ENCODE measurements at places on chromosomes 2 and 18. TPM values are rescaled to one million over a fixed set of nuclear protein-coding genes. Genes with fewer than 3 reads are reported as not detected.

DNA sequence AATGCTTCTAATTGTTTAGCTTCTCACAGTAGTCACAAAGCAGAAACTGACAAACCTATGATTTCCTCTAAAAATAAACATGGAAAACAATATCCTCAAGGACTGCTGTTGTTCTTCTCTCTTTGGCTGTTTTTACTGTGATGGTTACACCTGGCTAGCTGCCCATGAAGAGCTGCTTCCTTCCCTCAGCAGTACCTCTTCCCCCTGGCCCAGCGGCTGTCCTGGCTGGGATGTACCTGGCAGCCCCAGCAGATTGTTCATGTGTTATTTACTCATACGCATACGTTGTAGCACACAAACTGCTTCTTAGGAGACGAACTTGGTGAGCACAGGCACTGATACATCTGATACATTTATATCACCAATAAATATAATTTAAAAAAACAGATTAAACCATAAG is 27.4 kb downstream of the NEMP2 start:
- no peak for DNase-seq

- DNase-seq: no peak
These were observed 24.2 kb upstream of the MCFD2 start for GRCh38 chr2:46939626-46940359.

- DNase-seq: no peak
These were observed 222.1 kb downstream of the CELF4 start for GRCh38 chr18:37343542-37343851.

ADCYAP1 gene
- 0.16 TPM for total RNA-seq

DNA sequence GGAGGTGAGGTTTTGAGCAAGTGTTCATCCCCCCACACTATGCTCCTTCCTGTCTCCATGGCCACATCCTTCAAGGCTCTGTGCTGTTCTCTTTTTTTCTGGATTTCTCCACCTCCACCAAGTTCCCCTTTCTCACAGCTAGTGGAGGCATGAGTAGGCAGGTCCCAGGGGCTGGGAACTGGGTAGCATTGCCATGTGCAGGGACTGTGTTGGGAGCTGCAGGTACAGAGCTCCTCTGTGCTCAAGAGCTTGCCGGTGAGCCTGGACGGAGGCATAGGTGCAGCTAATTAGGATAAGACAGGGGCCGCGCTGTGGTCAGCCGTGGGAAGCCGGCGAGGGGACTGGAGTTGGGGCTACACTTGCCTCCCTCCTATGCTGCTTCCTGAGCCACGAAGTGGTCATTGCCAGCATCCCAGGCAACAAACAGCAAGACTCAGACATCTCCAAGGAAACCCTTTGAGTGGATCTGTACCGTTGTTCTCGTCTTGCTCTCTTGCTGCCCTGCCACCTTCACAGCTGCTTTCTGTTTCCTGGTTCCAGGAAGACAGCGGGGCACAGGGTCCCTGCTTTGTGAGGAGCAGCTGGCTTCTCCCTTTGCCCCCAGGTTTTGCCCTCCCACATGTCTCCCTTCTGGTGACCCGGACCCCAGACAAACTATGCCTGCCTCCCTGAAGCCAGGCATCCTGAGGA is 36.9 kb downstream of the ATOH8 start:
- DNase-seq: no peak

DNA sequence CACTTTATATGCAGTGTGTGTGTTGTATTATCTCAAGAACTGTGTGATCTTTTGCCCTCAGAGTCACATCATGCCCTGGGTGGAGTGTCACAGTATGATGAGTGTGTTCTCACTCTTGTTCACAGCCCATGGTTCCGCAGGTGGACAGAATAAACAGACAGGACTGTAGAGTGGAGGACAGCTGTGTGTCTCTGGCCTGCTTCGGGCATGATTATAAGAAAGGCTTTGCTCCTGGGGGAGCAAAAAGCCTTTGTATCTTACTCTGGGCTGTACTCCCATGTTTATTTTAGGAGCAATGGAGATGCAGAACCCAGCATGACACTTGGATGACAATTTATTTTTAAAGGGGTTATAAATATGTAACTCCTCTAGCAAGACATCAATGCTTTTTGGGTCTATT is 371.7 kb upstream of the MEX3C start:
- no peak for DNase-seq

GRCh38 chr2:121856360-121856759 is 100.9 kb downstream of the TSN start:
- DNase-seq: peak; percentile 21

DNA sequence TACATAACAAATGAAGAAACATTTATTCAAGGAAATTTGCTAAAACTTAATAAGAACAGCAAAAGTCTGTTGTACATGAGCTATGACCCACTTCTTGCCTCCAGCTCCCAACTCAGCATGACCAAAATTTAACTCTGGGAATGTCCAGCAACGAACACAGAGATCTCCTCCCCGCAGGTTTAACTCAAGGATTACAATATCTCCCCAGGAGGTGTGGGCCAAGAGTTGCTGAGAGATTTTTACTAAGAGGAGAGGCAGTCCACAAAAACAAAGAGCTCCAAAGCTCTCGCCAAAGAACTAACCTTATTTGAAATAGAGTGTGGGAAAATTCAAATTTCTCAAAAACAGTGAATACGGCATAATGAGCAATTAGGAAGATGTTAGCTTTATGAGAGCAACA is 318.5 kb downstream of the GRB14 start:
- no peak for DNase-seq

DNA sequence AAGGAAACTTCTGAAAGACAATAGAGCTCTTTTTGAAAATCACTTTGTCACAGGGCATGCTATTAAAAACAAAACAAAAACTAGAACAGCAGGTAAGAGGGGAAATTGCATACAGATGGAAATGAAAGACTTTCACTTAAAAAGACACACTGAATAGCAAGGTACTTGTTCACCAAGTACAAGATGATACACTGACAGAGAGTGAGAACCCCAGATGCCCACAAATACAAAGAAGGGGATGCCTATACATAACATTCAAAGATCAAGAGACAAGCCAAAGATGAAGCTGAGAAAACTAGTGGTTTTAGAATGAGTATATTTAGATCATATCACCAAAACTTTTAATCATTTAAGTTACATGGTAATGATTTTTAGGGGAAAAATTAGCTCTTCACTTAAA is 60.7 kb downstream of the ASXL2 start:
- no peak for DNase-seq

HOXD12 gene
- total RNA-seq: not detected

DNA sequence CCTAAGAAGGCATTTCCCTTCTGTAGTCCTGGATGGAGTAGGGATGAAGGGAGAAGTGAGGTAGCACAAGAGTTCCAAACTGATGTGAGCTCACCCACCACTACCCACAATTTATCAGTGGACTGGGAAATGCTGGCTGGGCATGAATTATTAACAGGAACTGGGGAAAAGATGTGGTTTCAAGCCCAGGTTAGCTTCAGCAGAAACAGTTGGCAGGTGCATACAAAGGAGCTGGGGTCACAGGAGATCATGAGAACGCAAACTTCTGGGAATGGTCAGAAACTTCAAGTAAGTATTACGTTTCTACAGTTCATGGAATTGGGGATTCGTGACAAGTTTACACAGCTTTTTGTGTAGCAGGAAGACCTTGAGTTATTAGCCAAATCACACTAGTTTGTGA is 5.4 kb downstream of the CCDC141 start:
- no peak for DNase-seq

FAM124B gene
- total RNA-seq: 1.2 TPM

DNA sequence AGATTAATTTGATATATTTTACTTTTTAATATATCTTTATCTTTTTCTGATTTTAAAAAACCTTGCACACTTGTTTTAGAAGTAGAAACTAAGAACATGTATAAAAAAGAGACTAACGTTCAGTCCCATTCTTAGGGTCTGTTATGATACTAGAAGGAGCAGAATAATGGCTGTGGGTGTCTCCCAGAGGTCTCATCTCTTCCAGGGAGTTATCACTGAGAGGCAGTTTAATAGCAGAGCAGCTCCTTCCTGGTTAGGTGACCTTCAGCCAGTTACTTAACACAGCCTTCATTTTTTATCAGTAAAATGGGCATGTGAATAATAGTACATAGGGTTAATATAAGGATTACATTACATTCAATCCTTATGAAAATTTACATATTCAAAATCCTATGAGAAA is 40.6 kb downstream of the FBXO48 start:
- no peak for DNase-seq

CTAGE1 gene
- total RNA-seq: not detected

- DNase-seq: no peak
These were observed 50.0 kb downstream of the KCNE4 start for GRCh38 chr2:223102040-223102400.

DNA sequence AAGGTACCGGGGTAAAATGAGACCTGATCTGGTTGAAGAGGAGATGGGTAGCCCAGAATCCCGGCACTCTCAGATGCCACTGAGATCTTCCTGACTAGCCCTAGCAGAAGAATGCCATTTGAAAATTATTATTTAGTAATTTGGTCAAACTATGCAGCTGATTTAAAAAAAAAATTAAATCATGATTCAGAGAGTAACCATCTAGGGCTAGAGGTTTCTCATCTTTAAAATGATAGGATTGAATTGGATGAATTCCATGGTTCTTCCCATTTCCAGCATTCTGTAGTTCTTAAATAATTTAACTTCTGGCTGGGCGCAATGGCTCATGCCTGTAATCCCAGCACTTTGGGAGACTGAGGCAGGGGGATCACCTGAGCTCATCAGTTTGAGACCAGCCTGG is 106.1 kb downstream of the MYO1B start:
- DNase-seq: peak; percentile 42

DNA sequence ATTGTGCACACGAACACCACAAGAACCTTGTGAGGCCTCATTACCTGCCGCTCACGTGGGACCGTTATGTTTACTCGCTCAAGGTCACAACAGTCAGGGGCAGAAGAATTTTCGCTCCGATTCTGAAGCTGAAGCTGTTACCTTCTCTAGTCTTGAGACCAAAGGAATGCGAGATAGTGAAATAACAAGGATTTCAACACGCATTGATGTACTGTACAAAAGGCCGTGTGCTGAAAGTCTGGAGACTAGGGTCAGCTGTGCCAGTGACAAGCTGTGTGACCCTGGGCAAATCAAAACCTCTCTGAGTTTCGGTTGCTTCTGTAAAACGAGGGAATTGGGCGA is 583 bp downstream of the NEMP2 start:
- peak; percentile 51 for DNase-seq

- DNase-seq: no peak
These were observed 268.5 kb downstream of the CELF4 start for GRCh38 chr18:37297106-37297505.

DNA sequence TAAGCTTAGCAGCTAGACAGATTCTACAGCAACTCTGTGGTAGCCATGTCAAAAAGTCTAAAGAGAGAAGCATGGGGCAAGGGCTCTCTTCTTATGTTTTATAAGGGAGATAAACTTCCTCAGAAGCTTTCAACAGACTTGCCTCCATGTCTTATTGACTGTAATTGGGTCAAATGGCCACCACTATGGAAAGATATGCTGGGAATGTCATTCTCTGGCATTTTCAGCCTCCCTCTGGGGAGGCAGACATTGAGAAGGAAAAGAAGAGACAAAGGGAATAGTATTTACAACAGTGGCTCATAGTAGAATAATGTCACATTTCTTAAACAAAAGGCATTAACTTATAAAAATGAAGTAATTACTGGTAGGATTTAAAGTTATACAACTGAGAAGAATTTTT is 1964.5 kb upstream of the PIK3C3 start:
- DNase-seq: no peak

CPLX4 gene
- not detected for total RNA-seq

GRCh38 chr2:38685116-38685735 is 19.3 kb downstream of the GALM start:
- peak; percentile 34 for DNase-seq

DNA sequence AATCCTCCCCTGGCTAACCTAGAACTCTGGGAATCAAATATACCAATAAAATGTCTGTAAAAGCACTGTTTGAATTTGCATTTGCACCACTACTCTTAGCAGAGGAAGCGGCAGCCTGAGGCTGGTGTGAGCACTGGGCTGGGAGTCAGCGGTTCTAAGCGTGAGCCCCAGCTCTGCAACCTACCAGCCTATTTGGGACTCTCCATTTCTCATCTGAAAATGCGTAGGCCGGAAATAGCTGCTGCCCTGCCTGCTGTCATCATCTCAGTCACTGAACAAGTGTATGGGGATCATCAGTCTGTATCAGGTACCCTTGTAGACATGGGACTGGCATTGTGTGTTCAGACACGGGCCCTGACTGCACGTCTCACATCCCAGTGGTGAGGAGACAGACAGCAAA is 194.3 kb downstream of the ANKRD30B start:
- no peak for DNase-seq

DOCK10 gene
- 66.2 TPM for total RNA-seq

MZT2B gene
- total RNA-seq: 90.5 TPM
